ENCODE measurements at places on chromosomes 13 and 19. TPM values are rescaled to one million over a fixed set of nuclear protein-coding genes. Genes with fewer than 3 reads are reported as not detected.

DACH1 gene
- 2.1 TPM for total RNA-seq

AMER2 gene
- not detected for total RNA-seq

KLF1 gene
- not detected for total RNA-seq

EXOC3L2 gene
- total RNA-seq = under 0.01 TPM

CEACAM7 gene
- not detected for total RNA-seq

ZNF85 gene
- total RNA-seq = 13.5 TPM

NCCRP1 gene
- total RNA-seq = not detected

ZNF837 gene
- 2.4 TPM for total RNA-seq

ZNF45 gene
- 12.5 TPM for total RNA-seq

CLDN10 gene
- not detected for total RNA-seq

FLT3 gene
- not detected for total RNA-seq

ZSCAN4 gene
- 0.22 TPM for total RNA-seq

ACER1 gene
- total RNA-seq = not detected

LRRC8E gene
- total RNA-seq = 2.6 TPM

CCDC169 gene
- total RNA-seq = 1.3 TPM

GIPR gene
- total RNA-seq = not detected

RUBCNL gene
- 0.57 TPM for total RNA-seq

MISP3 gene
- 0.43 TPM for total RNA-seq
